ENCODE measurements at places on chromosomes 12 and 14. TPM values are rescaled to one million over a fixed set of nuclear protein-coding genes. Genes with fewer than 3 reads are reported as not detected.

Gene DBX2
- not detected for total RNA-seq

Gene SLC4A8
- total RNA-seq, result 5.4 TPM

Gene SLC2A3
- total RNA-seq, result 327 TPM

Gene COQ6
- total RNA-seq, result 16.7 TPM

Gene KLHDC1
- 3.4 TPM for total RNA-seq

Gene TBX5
- 2.0 TPM for total RNA-seq

Gene JAG2
- 4.0 TPM for total RNA-seq

Gene C12orf54
- not detected for total RNA-seq

Gene NCAPD2
- total RNA-seq, result 47.6 TPM

Gene OR6C2
- not detected for total RNA-seq

Gene SLC22A17
- total RNA-seq, result 31.1 TPM

Gene PGF
- total RNA-seq, result 27.8 TPM

Measured in smooth muscle cell of the pulmonary artery (primary cell).